Pons (tissue), 1 donor: ENCODE measurements at places on chromosomes 16 and 17.

DNA sequence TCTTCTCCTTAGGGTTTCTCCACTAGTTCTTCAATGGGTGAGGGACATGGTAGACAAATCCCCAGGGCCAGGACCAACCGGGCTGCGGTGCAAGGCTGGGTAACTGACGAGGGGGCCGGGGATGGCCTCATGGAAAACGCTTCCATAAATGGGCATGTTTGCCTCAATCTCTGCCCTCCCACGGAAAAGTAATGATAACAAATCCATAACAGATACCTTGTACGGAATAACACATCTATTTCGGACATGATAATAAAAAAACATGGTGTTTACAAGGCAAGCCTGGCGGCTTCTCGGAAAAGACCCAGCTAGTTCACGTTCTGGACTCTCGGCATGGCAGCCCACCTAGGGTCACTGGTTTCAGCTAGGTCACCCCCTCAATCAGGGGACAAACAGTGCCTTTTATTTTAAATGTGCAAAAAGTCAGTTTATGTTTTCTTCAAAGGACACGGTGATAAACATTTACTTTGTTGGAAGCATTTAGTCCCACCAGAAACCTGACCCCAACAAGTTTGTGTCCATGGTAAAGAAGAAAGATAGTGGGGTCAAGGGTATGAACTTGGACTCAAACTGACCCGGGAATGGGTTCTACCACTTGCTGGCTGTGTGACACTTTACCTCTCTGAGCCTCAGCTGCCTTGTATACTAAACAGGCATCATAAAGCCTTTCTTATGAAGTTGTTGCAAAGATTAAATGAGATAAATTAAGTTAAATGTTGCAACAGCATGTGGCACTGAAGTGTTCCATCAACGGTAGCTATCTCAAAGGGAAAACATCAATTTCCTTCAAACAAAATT lies 1.7 kb downstream of the MYH11 start:
- no peak for DNase-seq

DNA sequence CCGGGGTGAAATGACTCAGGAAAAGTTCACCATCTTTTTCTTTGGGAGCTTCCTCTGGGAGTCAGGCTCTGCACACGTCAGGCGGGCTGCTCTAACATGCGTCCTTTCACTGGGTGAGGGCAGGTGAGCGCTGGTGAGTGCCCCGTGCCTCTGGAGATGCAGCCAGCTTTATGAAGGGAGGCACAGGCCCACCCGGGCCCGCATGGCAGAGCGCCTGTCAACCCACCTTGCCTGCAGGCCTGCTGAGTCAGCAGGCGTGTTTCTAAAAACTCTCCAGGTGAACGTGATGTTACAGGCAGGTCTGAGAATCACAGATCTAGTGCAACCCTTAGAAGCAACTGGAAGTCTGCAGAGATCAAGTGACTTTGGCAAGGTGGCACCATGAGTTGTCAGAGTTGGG lies 18.4 kb downstream of the MAP1LC3B start:
- DNase-seq, result no peak

GRCh38 chr17:1109606-1110540 lies 69.9 kb downstream of the ABR start:
- DNase-seq, result no peak

DNA sequence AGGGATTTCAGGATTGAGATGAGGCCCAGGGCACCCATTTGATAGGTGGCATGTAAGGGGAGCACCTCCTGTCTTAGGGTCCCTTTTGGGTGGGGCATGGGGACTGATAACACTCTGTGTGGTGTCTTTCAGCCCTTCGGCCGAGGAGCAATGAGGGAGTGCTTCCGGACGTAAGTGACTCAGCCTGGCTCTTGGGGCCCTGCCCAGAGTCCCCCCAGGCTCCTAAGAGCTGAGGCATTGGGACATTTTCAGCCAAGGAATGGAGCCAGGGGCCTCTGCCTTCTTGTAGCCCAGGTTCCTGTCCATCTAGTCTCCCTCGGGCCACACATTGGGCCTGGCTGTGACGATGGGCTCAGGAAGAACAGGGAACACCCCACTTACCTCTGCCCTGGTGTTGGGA lies 44.4 kb downstream of the EEF2K start:
- DNase-seq, result no peak
